ENCODE measurements at places on chromosomes 5 and 9. TPM values are rescaled to one million over a fixed set of nuclear protein-coding genes. Genes with fewer than 3 reads are reported as not detected.

GRCh38 chr9:133982971-133983720 is 9.0 kb downstream of the VAV2 start:
- no peaks in the 10 kb centered on the region for H3K27me3 ChIP-seq
- H3K27ac ChIP-seq: no peak overlapping the region
- no peak for DNase-seq
- no peaks in the 10 kb centered on the region for H3K36me3 ChIP-seq
- H3K4me3 ChIP-seq: no peak overlapping the region

- peak overlapping the region; percentile 43 for H3K27ac ChIP-seq
- no peaks in the 10 kb centered on the region for H3K27me3 ChIP-seq
- no peak overlapping the region for H3K4me3 ChIP-seq
- peaks cover 39% of the 10 kb centered on the region for H3K4me1 ChIP-seq
- peaks cover 16% of the 10 kb centered on the region for H3K36me3 ChIP-seq
- DNase-seq: peak; percentile 70
These were observed 33.8 kb upstream of the ANXA2R start for GRCh38 chr5:43073597-43074546.

DNA sequence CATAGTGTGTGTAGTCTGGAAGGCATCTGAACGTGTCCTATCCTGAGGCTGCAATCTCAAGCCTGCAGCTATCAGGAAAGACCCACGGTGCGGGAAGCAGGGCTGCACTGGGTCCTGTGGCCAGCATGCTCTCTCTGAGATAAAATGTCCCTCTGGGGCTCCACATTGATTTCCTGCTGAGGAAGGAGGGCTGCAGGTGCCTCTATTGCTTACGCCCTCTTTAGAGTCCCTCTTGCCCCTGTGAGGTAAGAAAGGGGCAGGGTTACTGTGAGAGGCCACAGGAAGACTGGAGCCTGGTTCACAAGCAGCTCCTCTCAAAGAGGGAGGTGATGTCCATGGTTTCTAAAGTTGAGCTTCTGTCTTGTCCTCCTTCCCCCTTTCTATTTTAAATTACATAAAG is 299.9 kb upstream of the RFX3 start:
- no peak overlapping the region for H3K4me3 ChIP-seq
- H3K27ac ChIP-seq: no peak overlapping the region
- no peaks in the 10 kb centered on the region for H3K36me3 ChIP-seq
- H3K27me3 ChIP-seq: peaks cover 3% of the 10 kb centered on the region
- DNase-seq: no peak

GRCh38 chr9:87340391-87340790 is 157.3 kb upstream of the DAPK1 start:
- H3K27ac ChIP-seq: no peak overlapping the region
- H3K36me3 ChIP-seq: no peaks in the 10 kb centered on the region
- no peak overlapping the region for H3K4me3 ChIP-seq
- DNase-seq: no peak
- peaks cover 42% of the 10 kb centered on the region for H3K27me3 ChIP-seq

DNA sequence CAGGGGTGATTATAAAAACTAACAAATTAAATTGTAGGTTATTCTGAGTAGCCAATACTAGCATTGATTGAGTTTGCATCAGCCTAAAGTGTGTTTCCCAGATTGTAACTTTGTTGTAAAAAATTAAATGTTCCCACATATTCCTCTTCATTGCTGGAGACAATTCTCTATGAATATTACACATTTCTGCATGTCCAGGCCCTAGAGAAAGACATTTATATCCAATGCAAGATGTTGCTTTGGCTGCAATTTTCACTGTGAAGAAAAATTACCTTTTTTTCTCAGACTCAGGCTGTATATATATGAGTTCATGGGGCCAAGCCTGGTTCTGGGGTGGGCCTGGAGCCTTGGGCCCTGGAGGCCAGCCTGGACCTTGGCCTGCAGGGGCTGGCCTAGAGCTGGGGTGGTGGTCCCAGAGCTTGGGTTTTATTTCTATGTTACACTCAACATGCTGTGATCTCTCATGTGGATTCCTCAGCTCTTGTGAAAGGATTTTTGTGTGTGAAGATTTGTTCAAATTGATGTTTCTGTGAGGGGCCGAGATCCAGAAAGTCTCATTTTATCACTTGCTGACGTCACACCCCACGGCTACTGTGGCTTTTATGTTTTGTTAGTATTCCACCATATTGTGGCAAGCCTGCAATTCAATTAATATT is 232.5 kb downstream of the SPATA31A1 start:
- no peaks in the 10 kb centered on the region for H3K27me3 ChIP-seq
- no peaks in the 10 kb centered on the region for H3K4me1 ChIP-seq
- no peaks in the 10 kb centered on the region for H3K36me3 ChIP-seq
- DNase-seq: no peak

GRCh38 chr5:38883842-38884241 is 38.0 kb downstream of the OSMR start:
- H3K27me3 ChIP-seq: peaks cover 12% of the 10 kb centered on the region
- no peaks in the 10 kb centered on the region for H3K36me3 ChIP-seq
- no peak for DNase-seq
- no peak overlapping the region for H3K4me3 ChIP-seq
- H3K27ac ChIP-seq: no peak overlapping the region

DNA sequence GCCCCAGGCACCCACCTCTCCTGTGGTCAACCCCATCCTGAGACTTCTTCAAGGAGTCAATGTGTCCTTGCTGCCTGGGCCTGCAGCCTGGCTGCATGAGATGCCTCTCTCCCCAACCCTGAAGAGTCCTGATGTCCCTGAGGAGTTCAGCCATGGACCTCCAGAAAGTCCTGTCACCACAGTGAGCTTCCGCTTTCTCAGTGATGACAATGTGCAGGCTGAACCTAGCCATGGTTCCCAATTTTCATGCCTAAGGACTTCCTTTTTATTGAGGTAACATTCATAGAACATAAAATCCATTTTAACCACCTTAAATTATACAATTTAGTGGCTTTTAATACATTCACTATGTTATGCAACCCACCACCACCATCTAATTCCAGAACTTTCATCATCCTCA is 29.1 kb downstream of the DAP start:
- peaks cover 18% of the 10 kb centered on the region for H3K36me3 ChIP-seq
- no peaks in the 10 kb centered on the region for H3K27me3 ChIP-seq
- H3K4me1 ChIP-seq: peaks cover 13% of the 10 kb centered on the region
- no peak overlapping the region for H3K27ac ChIP-seq
- no peak overlapping the region for H3K4me3 ChIP-seq

GRCh38 chr9:124105266-124105665 is 93.7 kb downstream of the LHX2 start:
- peaks cover 32% of the 10 kb centered on the region for H3K27me3 ChIP-seq
- no peaks in the 10 kb centered on the region for H3K36me3 ChIP-seq
- no peak overlapping the region for H3K27ac ChIP-seq
- no peak for DNase-seq
- no peaks in the 10 kb centered on the region for H3K4me1 ChIP-seq

GRCh38 chr9:6226696-6227095 is 11.1 kb downstream of the IL33 start:
- H3K27ac ChIP-seq: no peak overlapping the region
- no peaks in the 10 kb centered on the region for H3K36me3 ChIP-seq
- H3K27me3 ChIP-seq: peaks cover 11% of the 10 kb centered on the region
- H3K4me1 ChIP-seq: no peaks in the 10 kb centered on the region

GRCh38 chr5:102531506-102531905 is 32.7 kb upstream of the SLCO6A1 start:
- peaks cover 3% of the 10 kb centered on the region for H3K27me3 ChIP-seq
- DNase-seq: no peak

DNA sequence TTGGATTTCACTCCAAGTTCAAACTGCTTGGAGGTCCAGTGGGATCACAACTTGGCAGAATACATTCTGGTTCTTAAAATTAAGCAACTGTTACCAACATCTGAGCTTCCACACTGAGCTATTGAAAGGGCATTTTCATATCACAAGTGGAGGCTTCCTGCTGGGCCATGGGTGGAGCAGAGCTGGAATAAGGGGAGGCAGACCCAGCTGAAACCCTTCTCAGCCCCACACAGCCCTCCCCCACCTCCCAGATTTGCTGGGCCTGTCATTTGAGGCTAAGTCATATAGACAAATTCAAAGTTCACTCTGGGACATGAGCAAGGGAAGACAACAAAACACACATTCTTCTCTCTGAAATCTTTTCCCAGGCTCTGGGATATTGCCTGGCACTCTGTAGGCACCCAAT is 79.9 kb downstream of the ACTL7B start:
- no peak overlapping the region for H3K27ac ChIP-seq
- no peak for DNase-seq
- H3K27me3 ChIP-seq: no peaks in the 10 kb centered on the region

DNA sequence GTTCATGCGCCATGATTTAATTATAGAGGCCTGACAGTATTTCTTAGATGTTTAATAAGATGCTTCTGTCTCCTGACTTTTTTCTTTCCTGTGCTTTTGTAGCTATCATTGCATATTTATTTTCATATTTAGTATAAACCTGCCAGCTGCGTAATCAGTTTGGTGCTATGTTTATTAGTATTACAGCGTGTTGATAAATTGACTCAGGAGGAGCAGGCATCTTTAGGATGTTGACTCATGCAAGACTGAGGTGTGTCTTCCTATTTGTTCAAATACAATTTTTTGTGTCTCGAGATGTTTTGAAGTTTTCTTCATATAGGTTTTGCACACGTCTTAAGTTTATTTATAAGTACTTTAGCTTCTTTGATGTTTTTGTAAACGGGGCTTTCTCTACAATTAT is 35.9 kb upstream of the EXOC3 start:
- no peaks in the 10 kb centered on the region for H3K36me3 ChIP-seq
- peaks cover 15% of the 10 kb centered on the region for H3K27me3 ChIP-seq
- H3K4me1 ChIP-seq: peaks cover 8% of the 10 kb centered on the region

- H3K4me1 ChIP-seq: no peaks in the 10 kb centered on the region
- no peak overlapping the region for H3K27ac ChIP-seq
- no peak for DNase-seq
- no peaks in the 10 kb centered on the region for H3K27me3 ChIP-seq
These were observed 350.5 kb downstream of the SLIT3 start for GRCh38 chr5:168950241-168950951.

GRCh38 chr9:130213911-130214761 is 41.9 kb downstream of the NCS1 start:
- no peak for DNase-seq
- no peaks in the 10 kb centered on the region for H3K36me3 ChIP-seq
- no peak overlapping the region for H3K27ac ChIP-seq
- peaks cover under 1% of the 10 kb centered on the region for H3K27me3 ChIP-seq

Gene ZNF462
- total RNA-seq: 0.33 TPM

Gene PHF24
- not detected for total RNA-seq

Gene NFIB
- not detected for total RNA-seq

Gene PCDHA4
- total RNA-seq: not detected

Gene P4HA2
- 0.74 TPM for total RNA-seq

Gene NR4A3
- 3.8 TPM for total RNA-seq

Gene SPINK1
- not detected for total RNA-seq

Gene GTF2H2C
- 38.2 TPM for total RNA-seq

Gene CDX1
- not detected for total RNA-seq

Data from activated naive CD4-positive, alpha-beta T cell treated with anti-CD3 and anti-CD28 coated beads for 36 hours (primary cell).